Activated CD4-positive, alpha-beta memory T cell treated with anti-CD3 and anti-CD28 coated beads, Interleukin-2, amount 10 ng/mL, durations not matched to agents 7 days and 5 days (primary cell): ENCODE measurements at places on chromosomes 12 and 14. TPM values are rescaled to one million over a fixed set of nuclear protein-coding genes. Genes with fewer than 3 reads are reported as not detected.
A peak's percentile ranks its signal among the peaks of the same experiment; 100 is the strongest.

Gene TSPAN8
- not detected for total RNA-seq

Gene SERPINA5
- total RNA-seq = not detected

Gene MSI1
- not detected for total RNA-seq

DNA sequence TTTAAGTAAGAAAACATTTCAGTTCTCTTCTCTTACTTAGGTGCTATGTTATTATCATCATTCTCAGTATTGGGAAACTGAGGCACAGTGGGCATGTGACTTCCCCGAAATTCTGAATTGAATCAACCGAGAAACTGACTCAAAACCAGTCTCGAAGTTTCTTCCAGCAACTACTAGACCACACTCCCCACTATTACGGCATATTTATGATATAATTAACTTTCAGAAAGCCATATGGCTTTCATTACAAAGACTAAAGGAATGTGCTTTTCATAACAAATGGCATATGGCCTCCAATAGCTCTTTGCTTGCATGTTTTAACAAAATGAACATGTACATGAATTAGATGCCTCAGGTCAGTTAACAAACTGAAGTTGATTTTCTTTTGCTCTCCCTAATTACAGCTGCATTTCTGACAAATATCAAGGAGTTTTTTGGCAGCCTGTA, 182.9 kb upstream of the SLC38A2 start:
- no peak for DNase-seq
- H3K4me3 ChIP-seq = no peak overlapping the region
- no peaks in the 10 kb centered on the region for H3K27me3 ChIP-seq

GRCh38 chr14:61733972-61734371, 28.2 kb upstream of the SNAPC1 start:
- no peak for DNase-seq
- no peaks in the 10 kb centered on the region for H3K27me3 ChIP-seq
- H3K4me1 ChIP-seq = peaks cover 37% of the 10 kb centered on the region
- H3K36me3 ChIP-seq = peaks cover 81% of the 10 kb centered on the region

DNA sequence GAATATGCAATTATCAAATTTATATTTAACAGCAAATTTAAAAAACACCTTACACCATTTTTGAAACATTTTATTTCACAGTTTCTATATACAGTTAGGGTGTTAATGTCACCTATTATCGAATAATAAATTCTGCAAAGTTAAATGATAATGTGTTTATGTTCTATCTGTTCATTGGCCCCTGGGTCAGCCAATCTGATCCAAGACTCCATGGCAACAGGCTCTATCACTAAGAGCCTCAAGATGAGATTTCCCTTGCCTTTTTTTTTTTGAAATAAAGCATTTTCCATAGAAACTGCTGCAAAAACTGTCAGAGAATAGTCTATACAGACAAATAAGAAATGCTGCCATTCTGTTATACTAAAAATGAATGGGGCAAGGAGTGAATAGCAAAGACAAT, 83.2 kb upstream of the STAC3 start:
- no peak overlapping the region for H3K27ac ChIP-seq
- H3K27me3 ChIP-seq = no peaks in the 10 kb centered on the region
- H3K36me3 ChIP-seq = peaks cover 25% of the 10 kb centered on the region
- no peak overlapping the region for H3K4me3 ChIP-seq
- DNase-seq = no peak
- no peaks in the 10 kb centered on the region for H3K4me1 ChIP-seq

DNA sequence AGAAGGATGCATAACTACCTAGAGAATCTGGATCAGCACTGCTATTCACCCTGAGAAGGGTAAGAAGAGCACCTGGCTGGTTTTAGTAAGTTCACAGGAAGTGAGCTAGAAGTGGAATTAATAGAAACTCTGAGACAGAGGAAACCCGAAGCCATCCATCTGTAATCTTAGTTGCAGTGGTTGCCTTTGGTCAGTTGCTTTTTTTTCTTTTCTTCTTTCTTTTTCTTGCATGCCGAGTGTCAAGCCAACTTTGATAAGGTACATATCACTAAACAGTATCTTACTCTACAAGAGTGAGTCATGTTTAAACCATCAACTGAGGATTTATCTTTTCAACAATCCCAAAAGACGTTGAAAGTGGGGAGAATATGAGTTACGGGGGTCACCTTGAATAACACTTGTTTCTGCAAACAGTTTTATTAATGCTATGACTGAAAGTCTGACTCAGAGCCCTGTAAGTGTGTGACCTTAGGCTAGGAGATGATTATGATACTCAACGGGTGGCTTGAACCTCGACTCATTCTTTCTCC, 26.7 kb downstream of the C12orf75 start:
- DNase-seq = no peak
- peaks cover 65% of the 10 kb centered on the region for H3K36me3 ChIP-seq
- H3K4me3 ChIP-seq = no peak overlapping the region

DNA sequence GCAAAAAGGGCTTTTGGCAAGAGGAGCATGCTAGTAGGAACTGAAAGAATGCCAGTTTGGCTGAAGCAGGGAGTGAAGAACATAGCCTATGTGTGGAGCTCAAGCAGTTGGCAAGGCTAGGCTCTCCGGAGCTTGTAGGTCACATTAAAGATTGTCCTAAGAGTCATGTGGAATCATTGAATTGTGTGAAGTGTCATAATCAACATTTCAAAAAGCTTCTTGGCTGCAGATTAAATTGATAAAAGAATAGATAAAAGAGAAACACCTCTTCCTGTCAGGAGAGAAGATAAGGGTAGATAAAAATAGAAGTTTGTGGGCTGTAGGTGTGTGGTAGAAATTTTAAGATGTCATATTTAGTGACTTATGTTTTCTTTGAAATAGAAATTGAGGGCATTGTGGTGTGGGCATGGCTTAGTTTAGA, 36.1 kb downstream of the CPSF6 start:
- peak overlapping the region; percentile 67 for H3K27ac ChIP-seq
- H3K36me3 ChIP-seq = peaks cover 13% of the 10 kb centered on the region
- H3K4me1 ChIP-seq = peaks cover 21% of the 10 kb centered on the region
- no peaks in the 10 kb centered on the region for H3K27me3 ChIP-seq
- no peak overlapping the region for H3K4me3 ChIP-seq
- no peak for DNase-seq

DNA sequence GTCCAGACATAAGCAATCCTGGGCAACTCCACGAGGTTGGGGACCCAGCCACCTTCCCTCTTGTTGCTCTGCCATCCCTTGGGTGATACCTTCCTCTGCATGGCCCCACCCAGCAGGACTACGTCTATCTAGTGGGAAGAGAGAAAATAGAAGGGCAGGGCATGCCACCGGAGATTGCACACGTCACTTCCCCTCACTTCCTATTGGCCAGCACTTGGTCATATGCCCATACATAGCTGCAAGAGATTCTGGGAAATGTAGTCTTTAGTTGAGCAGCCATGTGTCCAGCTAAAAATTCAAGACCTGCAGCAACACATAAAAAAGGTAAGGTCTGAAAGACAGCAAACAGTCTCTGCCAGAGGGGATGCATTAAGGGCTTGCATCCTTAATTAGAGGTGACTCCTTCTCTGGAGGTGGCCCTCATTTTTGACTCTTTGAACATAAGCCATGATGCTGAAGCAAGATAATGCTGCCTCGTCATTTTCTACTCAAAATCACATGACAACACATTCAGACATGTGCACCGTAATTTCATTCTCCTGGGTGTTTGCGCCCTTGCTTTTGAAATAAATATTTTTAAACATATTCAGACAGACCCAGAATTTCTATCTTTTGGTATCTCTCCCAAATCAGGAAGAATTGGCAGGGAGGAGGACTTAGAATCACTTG, 91.8 kb upstream of the PWP1 start:
- DNase-seq = no peak
- no peak overlapping the region for H3K27ac ChIP-seq
- no peaks in the 10 kb centered on the region for H3K4me1 ChIP-seq
- H3K36me3 ChIP-seq = no peaks in the 10 kb centered on the region
- no peaks in the 10 kb centered on the region for H3K27me3 ChIP-seq
- H3K4me3 ChIP-seq = no peak overlapping the region

GRCh38 chr14:91893007-91893406, 25.7 kb upstream of the TC2N start:
- peaks cover 40% of the 10 kb centered on the region for H3K4me1 ChIP-seq
- H3K27me3 ChIP-seq = no peaks in the 10 kb centered on the region
- no peak overlapping the region for H3K4me3 ChIP-seq
- no peak overlapping the region for H3K27ac ChIP-seq

GRCh38 chr12:117671734-117672133, 297.1 kb downstream of the KSR2 start:
- H3K4me1 ChIP-seq = no peaks in the 10 kb centered on the region
- DNase-seq = no peak
- no peaks in the 10 kb centered on the region for H3K27me3 ChIP-seq
- no peaks in the 10 kb centered on the region for H3K36me3 ChIP-seq

DNA sequence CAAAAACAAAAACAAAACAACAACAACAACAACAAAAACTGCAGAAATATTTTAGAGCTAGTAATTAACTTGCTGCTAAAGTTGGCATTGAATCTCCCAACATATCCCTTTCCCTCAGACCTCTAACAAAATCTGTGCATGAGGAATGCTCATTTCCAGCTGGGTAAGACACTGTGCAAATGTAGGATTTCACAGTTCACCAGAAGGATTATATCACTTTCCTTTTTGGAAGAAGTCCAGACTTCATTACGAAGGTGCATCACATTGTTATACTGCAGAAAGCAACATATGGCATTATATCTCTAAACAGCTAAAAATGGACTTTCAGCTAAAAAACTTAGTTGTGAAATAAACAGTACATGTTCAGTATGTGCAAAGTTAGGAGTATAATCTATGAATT, 341.8 kb downstream of the FSCB start:
- no peak overlapping the region for H3K4me3 ChIP-seq
- no peak overlapping the region for H3K27ac ChIP-seq
- H3K4me1 ChIP-seq = no peaks in the 10 kb centered on the region

DNA sequence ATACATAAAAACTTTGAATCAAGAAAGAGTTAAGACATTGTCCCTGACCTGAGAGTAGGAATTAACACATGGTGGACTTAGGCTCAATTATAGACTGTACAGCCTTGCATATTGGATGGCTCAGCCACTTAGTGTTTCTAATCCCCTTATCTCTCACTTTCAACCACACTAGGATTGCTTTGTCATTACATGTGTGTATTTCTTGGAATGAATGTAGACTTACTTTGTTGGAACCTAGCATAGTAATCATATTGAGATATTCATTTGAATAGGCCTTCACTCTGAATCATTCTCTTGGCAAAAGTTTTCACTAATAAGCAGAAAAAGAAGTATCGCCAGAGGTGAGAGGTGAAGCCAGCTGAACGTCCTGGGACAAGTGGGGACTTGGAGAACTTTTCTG, 1973.9 kb upstream of the FLRT2 start:
- DNase-seq = no peak
- H3K27me3 ChIP-seq = no peaks in the 10 kb centered on the region
- H3K36me3 ChIP-seq = no peaks in the 10 kb centered on the region

DNA sequence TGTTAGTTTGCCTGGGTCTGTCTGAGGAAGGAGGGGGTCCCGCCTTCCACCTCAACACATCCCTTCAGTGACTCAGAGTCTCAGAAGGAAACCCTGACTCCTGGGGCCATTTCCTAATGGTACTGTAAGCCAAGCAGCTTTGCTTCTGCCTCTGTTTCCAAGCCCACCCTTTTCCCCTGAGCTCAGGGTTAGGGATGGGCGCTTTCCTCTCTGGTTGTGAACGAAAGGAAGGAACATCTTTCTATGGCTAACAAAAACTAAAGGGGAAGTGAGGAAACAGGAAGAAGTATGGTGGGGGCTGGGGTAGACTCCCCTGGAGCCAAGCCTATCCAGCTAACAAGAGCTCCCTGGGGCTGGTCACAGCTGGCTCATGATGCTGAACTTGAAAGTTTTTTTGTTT, 11.6 kb upstream of the UNC119B start:
- peak overlapping the region; percentile 33 for H3K27ac ChIP-seq
- H3K4me1 ChIP-seq = peaks cover 7% of the 10 kb centered on the region
- no peak overlapping the region for H3K4me3 ChIP-seq
- H3K36me3 ChIP-seq = peaks cover 75% of the 10 kb centered on the region
- H3K27me3 ChIP-seq = no peaks in the 10 kb centered on the region
- DNase-seq = no peak

DNA sequence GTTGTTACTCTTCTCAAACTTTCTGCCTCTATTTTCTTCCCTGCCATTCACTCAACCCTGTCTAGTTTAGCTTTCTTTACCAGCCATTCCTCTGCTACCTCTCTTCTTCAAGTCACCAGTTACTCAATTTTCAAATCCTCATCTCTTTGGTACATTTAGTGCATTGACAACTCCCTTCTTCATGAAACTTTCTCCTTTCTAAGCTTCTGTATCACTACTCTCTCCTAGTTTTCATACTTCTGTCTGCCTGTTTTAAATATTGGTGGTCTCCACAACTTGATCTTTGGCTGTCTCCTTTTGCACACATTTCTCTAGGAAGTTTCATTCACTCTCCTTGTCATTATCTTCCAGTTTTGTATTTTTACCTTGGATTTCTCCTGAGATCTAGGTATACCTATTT, 6.0 kb downstream of the LEMD3 start:
- DNase-seq = no peak
- no peak overlapping the region for H3K27ac ChIP-seq
- H3K36me3 ChIP-seq = peaks cover 26% of the 10 kb centered on the region
- H3K4me1 ChIP-seq = peaks cover 27% of the 10 kb centered on the region
- H3K27me3 ChIP-seq = no peaks in the 10 kb centered on the region

DNA sequence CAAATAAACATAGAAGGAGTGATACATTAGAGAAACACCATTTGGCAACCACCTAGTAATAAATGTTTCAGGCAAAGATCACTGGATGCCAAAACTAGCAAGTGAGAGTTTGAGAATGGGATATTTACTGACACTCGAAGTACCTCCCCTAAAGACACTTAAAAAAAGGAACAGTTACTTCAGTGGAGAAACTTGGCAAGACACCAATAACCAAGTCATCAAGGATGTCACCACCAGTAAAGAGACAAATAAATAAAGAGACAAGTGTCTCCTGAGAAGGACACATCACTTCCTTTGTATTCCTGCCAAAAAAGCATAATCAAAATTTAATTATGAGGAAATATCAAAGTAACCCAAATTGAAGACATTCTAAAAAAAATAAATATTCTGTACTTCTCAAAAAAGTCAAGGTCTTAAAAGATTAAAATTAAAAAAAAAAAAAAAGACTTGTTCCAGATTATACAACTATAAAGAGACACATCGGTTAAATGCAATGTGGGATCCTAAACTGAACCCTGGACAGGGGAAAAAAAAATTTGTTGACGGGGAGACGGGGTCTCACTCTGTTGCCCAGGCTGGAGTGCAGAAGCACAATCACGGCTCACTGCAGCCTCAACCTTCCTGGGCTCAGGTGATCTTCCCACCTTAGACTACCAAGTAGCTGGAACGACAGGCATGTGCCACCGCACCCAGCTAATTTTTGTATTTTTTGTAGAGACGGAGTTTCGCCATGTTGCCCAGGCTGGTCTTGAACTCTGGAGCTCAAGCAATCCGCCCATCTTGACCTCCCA, 26.4 kb downstream of the TM7SF3 start:
- no peaks in the 10 kb centered on the region for H3K27me3 ChIP-seq
- peaks cover 12% of the 10 kb centered on the region for H3K4me1 ChIP-seq
- H3K27ac ChIP-seq = no peak overlapping the region
- H3K4me3 ChIP-seq = no peak overlapping the region

DNA sequence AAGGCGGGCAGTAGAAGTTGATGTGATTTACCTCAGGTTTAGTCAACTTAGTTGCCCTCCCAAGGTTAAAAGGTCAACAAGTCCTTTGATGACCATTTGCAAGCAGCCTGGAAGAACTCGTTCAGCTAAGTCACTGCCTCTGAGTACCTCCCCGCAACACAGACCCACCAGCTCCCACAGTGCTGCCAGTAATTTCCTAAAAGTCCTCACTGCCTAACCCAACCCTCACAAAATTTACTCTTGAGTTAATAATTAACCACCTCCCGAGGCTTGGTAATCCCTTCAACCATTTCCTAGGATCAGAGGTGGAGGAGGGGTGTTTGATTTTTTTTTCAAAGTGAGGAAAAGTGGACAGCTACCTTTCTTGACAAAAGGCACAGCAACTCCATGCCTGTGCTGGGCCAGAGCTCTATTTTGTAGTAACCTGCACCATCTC, 55.8 kb downstream of the MAP3K9 start:
- no peaks in the 10 kb centered on the region for H3K4me1 ChIP-seq
- no peak overlapping the region for H3K4me3 ChIP-seq
- no peaks in the 10 kb centered on the region for H3K27me3 ChIP-seq
